ENCODE measurements at places on chromosomes 1 and 21.

GRCh38 chr1:56570924-56571372 is 8.4 kb downstream of the PLPP3 start:
- DNase-seq = no peak

- no peak for DNase-seq
Observed at GRCh38 chr1:244064621-244065020, 13.5 kb downstream of the ZBTB18 start.

- no peak for DNase-seq
Observed at GRCh38 chr1:60419023-60419422, 345.5 kb upstream of the C1orf87 start.

GRCh38 chr1:44242746-44243145 is 29.5 kb downstream of the DMAP1 start:
- DNase-seq = no peak

DNA sequence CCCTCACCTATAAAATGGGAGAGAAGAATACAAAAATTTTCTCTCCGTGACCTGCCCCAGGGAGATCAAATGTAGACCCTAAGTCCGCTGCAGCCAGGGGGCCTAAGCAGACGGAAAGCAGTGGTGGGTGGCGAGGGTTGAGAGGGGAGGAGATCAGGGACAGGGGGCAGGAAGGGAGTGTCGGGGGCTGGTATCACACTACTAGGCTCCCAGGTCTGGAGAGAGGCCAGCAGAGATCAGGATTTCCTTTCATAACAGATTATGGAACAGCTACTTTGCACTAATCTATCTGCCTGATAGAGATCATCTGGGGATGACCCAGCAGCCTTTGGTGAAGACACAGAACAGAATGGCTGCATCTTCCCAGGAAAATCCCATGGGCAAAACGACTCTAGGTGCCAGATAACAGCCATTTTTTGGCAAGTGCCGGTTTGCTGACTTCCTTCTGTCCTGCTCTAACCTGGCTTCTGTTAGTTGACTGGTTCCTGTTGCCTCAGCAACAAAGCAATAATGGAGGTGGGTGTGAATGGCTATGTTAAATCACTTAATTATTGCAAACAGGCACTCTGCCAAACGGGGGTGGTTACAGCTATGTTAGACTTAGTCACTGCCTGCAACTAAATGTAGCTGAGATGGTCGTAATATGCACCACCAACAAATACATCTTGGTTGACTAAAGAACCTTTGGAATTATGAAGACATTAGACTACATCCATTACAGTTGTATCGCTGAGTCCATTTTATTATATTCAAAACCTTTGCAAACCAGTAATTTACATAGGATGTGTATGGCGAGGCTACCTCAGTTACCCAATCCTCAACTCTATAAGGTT is 30.0 kb upstream of the EPS8L3 start:
- DNase-seq = no peak

GRCh38 chr1:103373991-103374390 is 151.5 kb upstream of the RNPC3 start:
- no peak for DNase-seq

- no peak for DNase-seq
Observed at GRCh38 chr1:168223681-168224540, 1.9 kb upstream of the SFT2D2 start.

DNA sequence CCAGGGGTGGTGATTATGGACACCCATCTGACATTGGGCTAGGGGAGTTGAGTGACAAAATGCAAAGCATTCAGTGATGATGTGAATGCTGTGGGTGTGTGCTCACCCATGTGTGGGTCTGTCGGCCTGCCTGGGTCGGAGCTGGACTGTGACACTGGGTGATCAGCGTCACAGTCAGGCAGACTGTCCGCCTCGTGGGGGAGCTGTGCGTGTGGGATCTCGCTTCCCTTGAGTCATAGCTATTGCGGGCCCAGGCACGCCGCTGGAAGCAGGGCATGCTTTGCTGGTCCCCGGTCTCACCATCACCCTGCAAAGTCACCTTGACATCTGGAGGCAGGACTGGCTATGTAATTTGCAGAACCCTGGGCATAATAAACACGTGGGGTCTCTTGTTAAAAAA is 156.9 kb upstream of the IGSF21 start:
- DNase-seq = no peak

- no peak for DNase-seq
Observed at GRCh38 chr1:95067568-95067967, 5.2 kb downstream of the ALG14 start.

GRCh38 chr1:78145105-78145580 is 99.4 kb downstream of the GIPC2 start:
- peak; percentile 22 for DNase-seq

DNA sequence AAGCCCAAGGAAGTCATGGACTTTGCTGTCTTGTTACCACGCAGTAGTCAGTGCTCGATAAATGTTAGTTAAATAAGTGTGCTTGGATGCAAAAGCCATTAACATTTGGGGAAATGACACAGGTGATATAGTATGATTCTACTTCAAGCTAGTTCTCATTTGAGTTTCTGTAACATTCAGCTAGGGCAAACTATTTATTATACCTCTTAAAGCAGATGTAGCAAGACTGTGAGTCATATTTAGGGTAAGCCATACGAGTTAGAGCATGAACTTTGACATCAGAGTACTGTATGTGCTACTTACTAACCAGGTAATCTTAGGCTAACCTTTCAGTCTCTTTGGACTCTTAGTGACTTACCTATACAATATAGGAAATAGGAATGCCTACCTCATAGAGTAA is 21.0 kb downstream of the CLCA4 start:
- DNase-seq = no peak

GRCh38 chr1:157937744-157938143 is 55.7 kb upstream of the KIRREL1 start:
- no peak for DNase-seq

DNA sequence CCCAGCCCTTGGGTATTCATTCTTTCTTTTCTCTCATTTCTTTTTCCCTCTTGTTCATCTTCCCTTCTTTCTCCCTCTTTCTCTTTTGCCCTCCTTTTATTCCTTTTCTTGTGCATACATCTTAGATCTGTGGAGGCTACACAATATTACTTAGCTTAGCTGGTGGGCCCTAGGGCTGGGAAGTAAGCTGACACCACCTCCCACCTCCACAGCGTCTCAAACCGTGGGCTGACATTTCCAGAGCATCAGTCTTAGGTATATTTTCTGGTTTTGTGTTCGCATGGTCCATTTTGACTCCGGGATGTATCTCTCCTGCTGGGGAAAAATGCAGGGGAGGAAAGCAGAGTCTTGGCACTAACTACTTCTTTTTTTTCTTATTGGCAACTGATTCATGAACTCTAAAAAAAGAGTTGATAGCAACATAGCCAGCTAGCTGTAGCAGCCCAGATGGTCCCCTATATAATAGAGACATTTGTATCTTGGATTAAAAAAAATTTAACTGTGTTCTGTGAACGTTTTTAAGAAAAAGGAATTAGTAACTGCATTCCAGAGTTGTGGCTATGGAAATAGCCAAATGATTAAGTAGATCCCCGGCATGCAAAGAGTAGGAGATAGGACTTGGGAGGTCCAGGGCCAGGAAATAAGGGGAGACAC is 15.5 kb downstream of the CNIH3 start:
- no peak for DNase-seq

GRCh38 chr1:181350131-181350530 is 133.2 kb upstream of the CACNA1E start:
- no peak for DNase-seq

DNA sequence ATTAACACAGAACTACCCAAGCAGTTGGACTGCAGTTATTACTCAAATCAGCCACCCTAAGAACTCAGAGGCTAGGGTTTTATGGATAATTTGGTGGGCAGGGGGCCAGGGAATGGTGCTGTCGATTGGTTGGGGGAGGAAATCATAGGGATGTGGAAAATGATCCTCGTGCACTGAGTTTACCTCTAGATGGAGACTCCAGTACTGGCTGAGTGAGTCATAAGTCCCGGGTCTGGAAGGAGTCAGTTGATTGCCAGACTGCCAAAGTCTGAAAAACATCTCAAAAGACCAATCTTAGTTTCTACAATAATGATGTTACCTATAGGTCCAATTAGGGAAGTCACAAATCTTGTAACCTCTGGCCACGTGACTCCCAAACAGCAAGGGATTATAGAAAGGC is 257.5 kb upstream of the PRMT6 start:
- no peak for DNase-seq

- no peak for DNase-seq
Observed at GRCh38 chr1:231162297-231162969, 575 bp downstream of the TRIM67 start.

- no peak for DNase-seq
Observed at GRCh38 chr1:60969971-60970509, 112.3 kb upstream of the NFIA start.

GRCh38 chr1:206921772-206922265 is at the start of gene FCMR:
Gene FCMR (minus strand): TSS chr1:206921941. CDS start chr1:206921854, 87 bp downstream.
- DNase-seq = peak; percentile 34

- no peak for DNase-seq
Observed at GRCh38 chr1:9207715-9208114, 26.9 kb upstream of the H6PD start.

GRCh38 chr1:155085504-155086127 is 7.0 kb downstream of the EFNA3 start:
- peak; percentile 15 for DNase-seq

DNA sequence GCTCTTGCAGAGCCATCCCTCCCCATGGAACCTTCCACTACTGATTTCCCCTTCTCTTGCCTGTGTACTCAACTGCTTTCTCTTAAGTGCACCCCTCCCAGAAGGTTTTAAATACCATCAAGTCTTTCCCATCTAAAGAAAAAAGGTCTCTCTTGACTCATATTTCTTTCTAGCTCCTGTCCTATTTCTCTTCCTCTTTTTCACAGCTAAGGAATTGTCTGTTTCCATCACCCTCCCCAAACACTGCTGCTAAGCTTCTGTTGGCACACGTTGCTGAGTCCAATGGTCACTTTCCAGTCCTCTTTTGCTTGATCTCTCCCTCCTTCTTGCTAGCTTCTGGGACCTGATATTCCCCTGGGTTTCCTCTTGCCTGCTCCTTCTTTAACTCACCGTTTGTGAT is 13.3 kb upstream of the GNL2 start:
- no peak for DNase-seq

GRCh38 chr1:31702836-31703404 is 897 bp downstream of the COL16A1 start:
- DNase-seq = no peak

DNA sequence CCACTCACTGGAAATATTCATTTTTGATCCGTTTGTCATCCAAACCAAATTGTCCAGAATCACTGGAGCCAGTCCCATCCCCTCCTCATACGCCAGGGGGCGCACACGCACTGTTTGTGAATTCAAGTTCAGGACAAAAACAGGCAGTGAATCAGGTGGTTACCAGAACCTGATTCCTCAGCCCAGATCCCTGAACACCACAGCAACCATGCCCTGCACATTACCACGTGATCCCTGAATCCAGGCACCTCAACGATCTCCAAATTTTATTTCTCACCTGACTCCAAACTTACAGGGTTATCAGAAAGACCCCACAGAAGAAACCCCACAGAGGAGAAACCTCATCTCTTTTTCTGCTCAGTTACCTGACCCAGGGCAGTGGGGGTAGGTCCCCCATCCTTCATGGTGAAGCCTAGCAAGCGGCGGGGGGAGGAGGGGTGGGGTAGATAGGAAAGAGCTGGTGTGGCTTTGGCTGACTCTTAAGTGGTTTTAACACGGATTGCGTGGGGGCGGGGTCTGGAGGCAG is 1.4 kb upstream of the PTPRF start:
- DNase-seq = peak; percentile 50

DNA sequence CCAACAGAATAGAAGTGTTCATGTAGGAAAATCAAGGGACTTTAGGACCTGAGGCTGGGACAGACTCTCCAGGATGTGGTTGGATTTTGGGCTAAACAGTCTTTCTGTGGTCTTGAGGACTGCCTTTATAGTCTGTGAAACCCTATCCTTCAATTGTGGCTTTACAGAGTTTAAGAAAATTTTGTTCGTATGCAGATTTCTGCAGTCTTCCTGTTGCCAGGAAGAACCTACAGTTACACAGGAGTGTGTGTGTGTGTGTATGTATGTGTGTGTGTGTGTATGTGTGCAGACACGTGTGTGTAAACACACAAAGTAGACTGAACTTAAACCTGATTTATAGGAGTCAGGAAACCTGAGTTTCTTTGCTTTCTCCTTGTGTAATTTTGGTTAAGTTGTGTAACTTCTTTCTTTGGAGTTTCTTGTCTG is 22.8 kb downstream of the NEK7 start:
- DNase-seq = no peak

DNA sequence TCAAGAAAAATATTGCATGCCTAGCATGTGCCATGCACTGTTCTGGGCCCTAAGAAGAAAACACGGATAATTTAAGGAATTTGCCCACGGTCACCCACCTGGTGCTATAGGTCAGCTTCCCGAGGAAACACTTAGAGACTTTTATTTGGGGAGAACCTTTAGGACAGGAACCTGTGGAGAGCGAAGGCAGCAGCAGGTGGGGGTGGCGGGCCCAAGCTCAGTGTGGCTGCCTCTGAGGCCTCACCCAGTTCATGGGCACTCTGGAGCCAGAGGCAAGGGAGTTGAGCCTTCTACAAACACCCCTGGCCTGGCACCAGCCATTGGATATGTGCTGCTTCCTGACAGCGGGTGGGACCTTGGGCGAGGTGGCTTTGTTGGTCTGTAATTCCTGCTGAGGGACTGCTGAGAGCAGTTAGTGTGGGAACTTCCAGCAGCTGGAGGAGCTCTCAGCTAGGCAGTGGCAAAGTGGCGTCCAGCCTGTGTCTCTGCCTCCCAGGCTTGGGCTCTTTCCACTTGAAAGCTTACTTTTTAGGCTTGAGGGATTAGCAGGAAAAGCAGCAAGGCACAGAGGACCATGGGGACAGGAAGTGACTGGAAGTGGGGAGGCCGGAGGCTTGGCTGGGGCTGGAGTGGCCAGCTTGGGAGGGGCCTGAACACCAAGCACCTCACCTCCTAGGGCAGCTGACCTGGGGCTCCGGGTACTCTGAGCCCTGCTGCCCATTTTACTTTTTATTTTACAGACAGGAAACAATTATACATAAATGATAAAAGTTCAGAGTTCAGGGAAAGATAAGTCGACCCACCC is 19.1 kb downstream of the MRPL37 start:
- DNase-seq = no peak

DNA sequence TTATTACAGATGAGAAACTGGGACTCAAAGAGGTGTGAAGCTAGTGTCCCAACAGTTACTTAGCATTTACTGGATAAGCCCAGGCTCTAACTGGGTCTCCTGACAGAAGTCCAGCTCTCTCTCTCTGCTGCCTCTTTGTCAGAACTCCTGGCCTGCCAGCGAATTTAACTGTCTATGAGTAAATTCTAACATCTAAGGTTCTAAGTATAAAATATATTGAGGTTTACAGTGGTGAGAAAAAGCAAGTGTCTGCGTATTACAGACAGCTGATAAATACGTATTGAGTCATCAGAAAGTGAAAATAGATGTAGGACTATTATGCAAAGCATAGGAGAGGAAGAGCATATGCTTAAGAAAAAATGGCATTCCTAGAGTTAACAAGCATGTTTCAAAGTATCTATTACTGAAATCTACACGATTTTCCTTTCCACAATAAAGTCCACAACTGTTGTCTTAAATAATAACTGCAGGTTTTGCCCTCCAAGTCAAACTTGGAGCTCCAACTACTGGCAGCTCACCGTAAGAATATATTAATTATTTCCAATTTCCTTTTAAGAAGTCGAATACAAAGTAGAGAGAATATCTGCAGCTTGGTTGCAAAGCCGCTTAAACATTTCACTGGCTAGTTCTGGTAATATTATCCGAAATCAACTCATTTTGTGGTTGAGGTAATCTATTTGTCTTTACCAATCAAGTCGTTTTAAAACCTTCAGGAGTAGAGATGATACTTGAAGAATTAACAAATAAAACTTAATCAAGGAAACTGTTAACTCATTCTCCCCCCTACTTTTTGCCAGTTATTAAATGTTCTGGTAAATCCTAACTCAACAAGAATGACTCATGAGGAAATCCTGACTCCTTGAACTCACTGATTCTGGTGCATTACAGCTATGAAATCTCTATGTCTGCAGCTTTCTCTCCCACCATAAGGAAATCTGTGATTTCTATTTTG is 1.4 kb upstream of the RGS2 start:
- DNase-seq = no peak
